ENCODE measurements at places on chromosomes 11 and 22.

GRCh38 chr11:72079819-72080325, 470 bp downstream of the NUMA1 start:
- peak overlapping the region; percentile 70 for H3K4me3 ChIP-seq
- H3K27ac ChIP-seq, result peak overlapping the region; percentile 87
- peaks cover 35% of the 10 kb centered on the region for H3K4me1 ChIP-seq
- no peak for DNase-seq
- H3K27me3 ChIP-seq, result no peaks in the 10 kb centered on the region
- no peaks in the 10 kb centered on the region for H3K36me3 ChIP-seq

DNA sequence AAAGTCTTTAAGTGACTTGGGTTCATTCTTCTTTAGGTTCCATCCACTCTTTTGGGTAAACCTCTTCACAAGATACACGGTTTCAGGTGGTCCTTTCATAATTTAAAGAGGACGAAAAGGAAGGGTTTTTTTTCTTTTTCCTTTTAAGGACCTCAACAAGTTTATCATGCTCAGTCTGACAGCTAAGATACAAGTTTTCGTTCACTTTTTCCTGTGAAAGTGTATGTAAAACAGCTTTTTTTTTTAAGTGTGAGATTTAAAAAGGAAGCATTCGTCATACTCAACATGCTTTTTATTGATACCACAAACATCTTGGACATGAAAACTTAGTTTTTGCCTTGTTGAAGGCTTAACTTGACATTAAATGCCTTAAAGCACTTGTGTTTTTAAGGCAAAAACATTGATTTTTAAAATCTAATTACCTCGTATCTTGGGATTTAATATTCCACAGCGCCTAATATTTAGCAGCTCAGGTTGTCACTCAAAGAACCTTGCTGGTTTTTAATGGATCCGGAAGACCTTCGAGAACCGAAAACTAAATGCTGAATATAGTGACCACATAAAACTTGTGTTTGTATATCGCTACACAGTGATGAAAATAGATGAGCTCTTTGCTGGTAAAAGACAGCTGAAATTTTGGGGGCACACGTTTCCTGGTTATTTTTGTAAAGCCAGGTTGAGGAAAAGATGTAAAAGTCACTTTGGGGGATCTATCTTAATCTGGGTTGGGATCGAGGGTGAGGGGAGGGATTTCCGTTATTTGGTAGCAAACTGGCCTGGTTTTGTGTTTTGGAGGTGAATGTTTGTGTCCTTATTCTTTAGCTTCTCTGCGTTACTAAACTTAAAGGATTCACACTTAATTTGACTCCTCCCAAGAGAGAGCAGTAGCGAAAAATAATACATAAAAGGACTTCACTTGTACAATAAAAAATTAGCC, 2.3 kb downstream of the PCF11 start:
- peak overlapping the region; percentile 41 for H3K4me3 ChIP-seq
- no peaks in the 10 kb centered on the region for H3K36me3 ChIP-seq
- H3K4me1 ChIP-seq, result peaks cover 9% of the 10 kb centered on the region

GRCh38 chr22:27476729-27477128, 324.8 kb downstream of the MN1 start:
- no peak overlapping the region for H3K4me3 ChIP-seq
- no peaks in the 10 kb centered on the region for H3K36me3 ChIP-seq
- no peak overlapping the region for H3K27ac ChIP-seq
- H3K27me3 ChIP-seq, result no peaks in the 10 kb centered on the region

- H3K27ac ChIP-seq, result no peak overlapping the region
- no peaks in the 10 kb centered on the region for H3K4me1 ChIP-seq
- H3K36me3 ChIP-seq, result no peaks in the 10 kb centered on the region
- no peak for DNase-seq
- H3K27me3 ChIP-seq, result no peaks in the 10 kb centered on the region
- H3K4me3 ChIP-seq, result no peak overlapping the region
Observed at GRCh38 chr11:76735841-76736240, 47.3 kb upstream of the TSKU start.

Data from adrenal gland (tissue), 19 donors.